Umbilical cord (tissue), 2 donors: ENCODE measurements at places on chromosomes 1 and 21. TPM values are rescaled to one million over a fixed set of nuclear protein-coding genes. Genes with fewer than 3 reads are reported as not detected.

The ATP6V1G3 gene
- total RNA-seq, result 3.4 TPM

The CAMK2N1 gene
- 4.6 TPM for total RNA-seq

The CXADR gene
- total RNA-seq, result 26.7 TPM

The SLAMF7 gene
- total RNA-seq, result 4.1 TPM

The AMY2A gene
- 26.2 TPM for total RNA-seq

The SPRR2E gene
- not detected for total RNA-seq

The SOD1 gene
- total RNA-seq, result 127 TPM

The HSD3B2 gene
- total RNA-seq, result 2.9 TPM

The SV2A gene
- total RNA-seq, result 3.6 TPM

The SMIM1 gene
- not detected for total RNA-seq

GRCh38 chr1:47918257-47918867 lies 78.8 kb downstream of the TRABD2B start:
- DNase-seq, result peak; percentile 14

GRCh38 chr1:176330782-176331181 lies 123.7 kb upstream of the COP1 start:
- no peak for DNase-seq

- no peak for DNase-seq
Observed at GRCh38 chr1:22414244-22414751, 37.4 kb upstream of the ZBTB40 start.

- no peak for DNase-seq
Observed at GRCh38 chr1:2632561-2633361, at the start of gene MMEL1. Gene MMEL1, minus strand, starts transcription at chr1:2633016. Its CDS starts 3,532 bp downstream, at chr1:2629484.

GRCh38 chr1:41853907-41854306 lies 64.8 kb downstream of the HIVEP3 start:
- no peak for DNase-seq

GRCh38 chr1:85342207-85342606 lies 65.8 kb upstream of the BCL10 start:
- no peak for DNase-seq

DNA sequence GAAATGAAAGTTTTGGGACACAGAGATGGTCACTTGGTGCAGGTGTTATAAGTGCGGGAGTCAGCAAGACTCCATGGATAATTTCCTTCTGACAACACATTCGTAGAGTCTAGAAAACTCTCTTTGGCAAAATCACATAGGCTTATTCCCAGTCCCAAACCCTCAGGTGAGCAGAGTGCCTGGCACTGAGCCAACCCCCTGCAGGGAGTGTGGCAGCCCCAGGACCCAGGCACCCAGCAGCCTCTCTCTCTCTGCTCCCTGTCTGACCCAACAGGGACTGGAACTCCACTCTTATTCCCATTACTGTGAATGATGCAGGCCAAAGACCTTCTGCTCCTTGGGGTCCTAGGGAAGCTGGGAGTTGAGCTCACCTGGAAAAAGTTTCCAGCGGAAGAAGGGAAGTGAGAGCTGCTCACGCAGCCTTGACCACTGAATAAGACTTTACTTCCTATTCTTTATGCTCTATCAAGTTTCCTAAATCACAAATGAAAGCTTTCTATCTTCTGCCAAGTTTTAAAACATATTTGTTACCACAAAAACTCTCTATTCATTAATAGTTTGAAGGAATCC lies 132.6 kb upstream of the ETV3 start:
- no peak for DNase-seq

DNA sequence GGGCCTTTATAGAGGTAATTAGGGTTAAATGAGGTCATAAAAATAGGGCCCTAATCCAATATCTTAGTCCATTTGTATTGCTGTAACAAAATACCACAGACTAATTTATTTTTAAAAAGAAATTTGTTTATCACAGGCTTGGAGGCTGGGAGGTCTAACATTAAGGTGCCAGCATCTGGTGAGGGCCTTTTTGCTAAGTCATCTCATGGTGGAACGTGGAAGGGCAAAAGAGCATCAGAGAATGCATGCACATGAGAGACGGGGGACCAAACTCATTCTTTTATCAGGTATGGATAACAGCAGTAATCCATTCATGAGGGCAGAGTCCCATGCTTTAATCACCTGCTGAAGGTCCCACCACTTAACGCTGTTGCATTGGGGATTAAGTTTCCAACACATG lies 313.8 kb downstream of the GRIK1 start:
- no peak for DNase-seq

GRCh38 chr1:17687145-17687544 lies 68.0 kb upstream of the ACTL8 start:
- no peak for DNase-seq

GRCh38 chr21:15874615-15875014 lies 144.8 kb downstream of the USP25 start:
- DNase-seq, result no peak

- no peak for DNase-seq
Observed at GRCh38 chr1:23101101-23101827, 67.4 kb downstream of the LUZP1 start.

DNA sequence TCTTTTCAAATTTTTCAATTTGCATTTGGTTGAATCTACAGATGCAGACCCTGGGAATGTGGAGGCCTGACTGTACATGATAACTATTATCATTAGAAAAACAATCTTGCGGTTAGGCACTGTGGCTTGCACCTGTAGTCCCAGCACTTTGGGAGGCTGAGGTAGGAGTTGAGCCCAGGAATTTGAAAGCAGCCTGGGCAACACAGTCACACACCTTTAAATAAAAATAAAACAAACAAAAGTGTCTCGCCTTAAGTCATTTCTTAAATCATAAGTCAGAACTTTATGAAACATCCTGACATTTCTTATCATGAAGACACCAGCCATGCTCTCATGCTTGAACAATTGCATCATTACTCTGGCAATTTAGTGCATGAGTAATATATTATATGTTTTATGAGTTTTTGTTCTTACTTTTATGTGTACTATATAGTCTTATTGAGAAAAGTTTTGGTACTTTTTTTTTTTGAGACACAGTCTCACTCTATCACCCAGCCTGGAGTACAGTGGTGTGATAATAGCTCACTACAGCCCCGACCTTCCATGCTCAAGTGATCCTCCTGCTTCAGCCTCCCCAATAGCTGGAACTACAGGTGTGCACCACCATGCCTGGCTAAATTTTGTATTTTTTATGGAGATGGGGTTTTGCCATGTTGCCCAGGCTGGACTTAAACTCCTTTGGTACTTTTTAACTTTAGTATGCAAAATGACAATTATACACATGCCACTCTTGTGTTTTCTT lies 7.8 kb downstream of the TBX19 start:
- peak; percentile 29 for DNase-seq

- peak; percentile 88 for DNase-seq
Observed at GRCh38 chr1:235835226-235835625, 31.5 kb downstream of the LYST start.

- DNase-seq, result no peak
Observed at GRCh38 chr1:175415129-175415712, 222.6 kb upstream of the KIAA0040 start.

GRCh38 chr1:186838380-186839040 lies 9.8 kb downstream of the PLA2G4A start:
- DNase-seq, result no peak

GRCh38 chr1:211318576-211319280 lies 7.9 kb upstream of the TRAF5 start:
- no peak for DNase-seq

GRCh38 chr1:235932090-235932510 lies 65.4 kb upstream of the LYST start:
- DNase-seq, result no peak

GRCh38 chr1:156245451-156246232 lies 2.2 kb downstream of the PAQR6 start:
- no peak for DNase-seq

DNA sequence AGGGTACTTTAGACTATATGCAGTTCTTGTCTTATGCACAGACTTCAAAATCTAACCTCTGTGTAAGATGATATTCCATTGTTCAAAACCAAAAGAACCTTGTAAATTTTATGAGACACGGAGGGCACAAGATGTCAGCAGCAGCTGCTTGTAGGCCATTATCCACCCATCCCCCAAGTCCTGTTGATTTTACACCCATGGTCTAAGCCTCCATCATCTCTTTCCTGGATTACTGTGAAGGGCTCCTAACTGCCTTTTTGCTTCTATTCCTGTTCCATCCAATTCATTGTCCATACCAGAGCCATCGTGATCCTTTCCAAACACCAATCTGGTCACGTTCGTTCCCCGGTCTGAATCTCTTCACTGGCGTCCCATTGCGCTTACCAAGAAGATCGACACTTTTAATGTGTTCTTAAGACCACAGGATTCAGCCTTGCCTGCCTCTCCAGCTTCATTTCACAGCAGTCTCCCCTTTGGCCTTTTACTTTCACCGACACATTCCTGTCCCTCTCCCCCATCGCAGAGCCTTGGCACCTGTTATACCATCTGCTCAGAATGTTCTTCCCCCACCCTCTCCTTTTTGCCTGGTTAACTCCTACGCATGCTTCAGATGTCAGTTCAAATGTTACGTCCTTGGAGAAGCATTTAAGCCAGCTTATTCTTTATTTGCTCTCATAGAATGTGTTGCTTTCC lies 107.3 kb upstream of the POU3F1 start:
- DNase-seq, result no peak

- DNase-seq, result no peak
Observed at GRCh38 chr1:76477156-76477555, 390.1 kb upstream of the ST6GALNAC5 start.

DNA sequence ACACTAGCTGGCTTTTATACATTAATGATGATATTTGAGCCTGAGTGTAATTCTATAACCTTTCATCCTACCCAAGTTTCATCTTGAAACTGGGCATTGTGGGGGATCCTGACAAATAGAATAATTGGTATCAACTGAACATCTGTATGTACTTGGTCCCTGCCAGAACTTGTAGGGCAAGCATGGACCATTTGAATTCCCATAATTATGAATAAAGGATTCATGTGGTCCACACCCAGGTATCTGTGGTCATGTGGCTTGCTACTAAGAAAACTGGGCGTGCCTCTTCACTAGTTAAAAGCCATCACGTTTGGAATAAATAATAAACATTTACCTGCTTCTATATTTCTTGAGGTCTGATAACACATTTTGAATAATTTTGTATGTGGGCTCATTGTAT lies 20.6 kb upstream of the VTCN1 start:
- DNase-seq, result no peak

- DNase-seq, result no peak
Observed at GRCh38 chr1:34360574-34360973, 183.9 kb downstream of the C1orf94 start.

DNA sequence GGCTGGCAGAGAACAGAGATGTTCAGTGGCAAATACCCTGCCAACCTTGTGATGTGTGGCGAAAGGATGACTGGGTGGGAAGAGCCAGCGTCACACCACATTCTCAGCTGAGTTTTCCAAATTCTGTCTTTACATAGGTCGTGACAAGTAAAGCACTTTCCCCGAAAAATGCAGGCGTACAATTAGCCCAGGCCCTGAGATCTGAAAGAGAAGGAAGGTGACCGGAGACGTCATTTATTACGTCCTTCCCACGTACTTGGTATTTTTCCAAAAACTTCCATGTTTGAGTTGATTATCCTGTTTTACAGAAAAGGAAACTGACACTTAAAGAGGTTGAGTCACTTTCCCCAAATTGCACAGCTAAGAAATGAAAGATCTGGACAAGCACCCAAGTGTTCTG lies 413.3 kb downstream of the PRDM2 start:
- no peak for DNase-seq

- DNase-seq, result no peak
Observed at GRCh38 chr1:12657060-12657884, 13.4 kb downstream of the AADACL4 start.

DNA sequence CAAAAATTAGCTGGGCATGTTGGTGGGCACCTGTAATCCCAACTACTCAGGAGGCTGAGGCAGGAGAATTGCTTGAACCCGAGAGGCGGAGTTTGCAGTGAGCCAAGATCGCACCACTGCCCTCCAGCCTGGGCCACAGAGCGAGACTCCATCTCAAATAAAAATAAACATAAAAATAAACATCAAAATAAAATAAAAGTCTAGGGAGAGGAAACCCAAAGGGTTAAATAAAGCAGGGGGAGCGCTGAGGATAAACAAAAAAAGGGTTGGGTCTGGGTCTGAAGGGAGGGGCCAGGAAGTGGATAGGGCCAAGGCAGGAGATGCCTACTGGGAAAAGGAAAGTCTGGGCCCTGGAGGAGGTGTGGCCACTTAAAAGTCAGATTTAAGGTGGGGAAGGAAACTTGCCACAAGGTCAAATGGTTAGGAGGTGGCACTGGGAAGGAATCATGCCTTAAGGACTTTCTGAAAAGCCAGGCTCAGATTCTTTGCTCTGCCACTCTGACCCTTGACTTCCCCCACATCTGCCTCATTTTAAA lies 150.0 kb downstream of the ADSS2 start:
- DNase-seq, result no peak

DNA sequence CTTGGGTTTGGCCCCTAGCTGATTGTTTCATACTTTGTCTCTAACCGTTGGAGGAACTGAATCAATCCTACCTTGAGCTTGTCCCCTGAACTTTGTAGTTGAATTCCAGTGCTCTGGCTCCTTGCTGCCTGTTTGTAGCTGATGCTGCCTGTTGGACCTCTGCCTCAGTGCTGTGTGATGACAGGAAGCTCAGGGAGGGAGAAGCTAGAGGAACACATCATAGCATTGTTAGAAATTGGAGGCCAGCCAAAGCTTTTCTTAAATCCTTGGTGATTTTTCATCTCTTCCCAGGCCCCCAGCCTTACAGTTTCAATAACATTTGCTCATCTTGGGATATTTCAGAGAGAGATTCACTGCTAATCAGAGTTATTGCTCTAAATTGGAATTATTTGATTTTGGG lies 34.0 kb downstream of the MACF1 start:
- DNase-seq, result peak; percentile 75

GRCh38 chr1:160739098-160739511 lies at the start of gene SLAMF7:
Gene SLAMF7, plus strand, starts transcription at chr1:160739247. Its CDS starts 55 bp downstream, at chr1:160739302.
- DNase-seq, result no peak
